Stimulated activated CD4-positive, alpha-beta T cell treated with anti-CD3 and anti-CD28 coated beads, TNF-alpha, amount 100 ng/mL, for 4 hours (primary cell): ENCODE measurements at places on chromosomes 3 and 15.

DNA sequence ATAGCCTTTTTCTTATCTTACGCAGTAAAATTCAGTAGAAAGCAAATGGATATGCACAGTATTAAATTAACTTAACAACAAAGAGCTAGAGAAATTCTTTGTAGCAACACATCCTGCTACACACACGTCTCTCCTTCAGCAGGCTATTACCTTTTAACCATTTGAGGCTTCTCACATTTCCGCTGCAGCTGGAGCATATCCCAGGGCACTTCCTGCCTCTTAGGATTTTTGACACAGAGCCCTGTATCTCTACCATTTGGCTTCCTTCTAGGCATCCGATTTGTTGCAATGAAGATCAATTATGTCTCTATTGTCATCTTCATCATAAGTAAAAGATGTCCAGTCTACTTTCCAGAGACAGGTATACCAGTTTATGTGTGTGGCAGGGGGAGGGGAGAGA, 292.4 kb upstream of the CBLB start:
- DNase-seq = no peak

GRCh38 chr3:60998858-60999257, 252.4 kb downstream of the FHIT start:
- no peak for DNase-seq

DNA sequence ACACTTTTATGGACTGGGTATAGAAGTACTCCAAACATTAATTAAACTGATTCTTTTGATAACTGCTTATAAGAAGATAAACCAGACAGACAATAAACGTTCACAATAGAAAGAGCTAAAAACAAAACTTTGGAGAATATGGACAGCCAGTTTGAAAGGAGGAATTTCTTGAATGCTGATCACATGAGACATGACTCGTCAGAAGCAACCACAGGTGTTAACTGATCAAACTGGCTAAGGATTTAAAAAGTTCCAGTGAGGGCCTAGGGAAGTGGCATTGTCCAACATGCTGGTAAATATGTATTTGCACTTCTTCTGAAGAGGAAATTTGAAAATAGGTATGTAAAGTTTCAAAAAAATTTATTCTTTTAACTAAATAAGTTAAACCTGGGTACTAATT, 29.4 kb upstream of the AP3B2 start:
- no peak for DNase-seq

GRCh38 chr3:17057321-17057720, 172.6 kb downstream of the PLCL2 start:
- no peak for DNase-seq

GRCh38 chr3:11167590-11167989, 13.3 kb downstream of the HRH1 start:
- DNase-seq = no peak

- DNase-seq = no peak
Observed at GRCh38 chr3:130826516-130827182, 67.2 kb upstream of the ATP2C1 start.

GRCh38 chr3:10697918-10698317, 118.1 kb upstream of the SLC6A11 start:
- DNase-seq = no peak

- no peak for DNase-seq
Observed at GRCh38 chr15:27990521-27991515, 108.3 kb downstream of the OCA2 start.

DNA sequence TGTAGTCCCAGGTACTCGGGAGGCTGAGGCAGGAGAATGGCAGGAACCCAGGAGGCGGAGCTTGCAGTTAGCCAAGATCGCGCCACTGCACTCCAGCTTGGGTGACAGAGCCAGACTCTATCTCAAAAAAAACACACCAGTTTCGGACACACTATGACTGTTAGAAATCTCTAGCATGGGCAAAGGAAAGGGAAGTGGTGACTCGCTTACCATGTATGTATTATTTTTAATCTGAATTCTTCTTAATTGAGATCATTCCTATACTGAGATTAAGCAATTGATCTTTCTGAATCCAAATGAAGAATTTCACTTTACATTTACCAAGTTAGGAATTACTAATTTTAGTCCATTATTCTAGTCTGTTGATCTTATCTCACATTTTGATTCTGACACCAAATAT, 459.2 kb upstream of the ALCAM start:
- no peak for DNase-seq

DNA sequence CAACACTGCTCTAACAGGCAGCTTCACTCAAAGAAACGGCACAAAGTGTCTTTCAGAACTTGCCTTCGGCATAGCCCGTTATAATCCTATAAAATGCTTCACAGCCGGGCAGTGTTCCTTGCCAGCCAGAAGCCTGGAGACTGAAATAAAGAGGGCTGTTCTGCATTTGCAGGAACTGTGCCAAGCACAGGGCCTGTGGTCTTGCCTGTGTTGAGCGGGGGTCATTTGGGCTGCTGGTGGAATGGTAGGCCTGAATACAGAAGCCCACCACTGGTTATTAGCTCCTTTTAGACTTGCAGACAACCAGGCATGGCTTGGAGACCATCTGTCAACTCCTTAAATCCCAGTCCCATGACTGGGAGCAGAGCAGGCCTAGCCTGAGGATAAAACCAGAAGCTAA, 4.7 kb upstream of the ARHGEF3 start:
- no peak for DNase-seq

DNA sequence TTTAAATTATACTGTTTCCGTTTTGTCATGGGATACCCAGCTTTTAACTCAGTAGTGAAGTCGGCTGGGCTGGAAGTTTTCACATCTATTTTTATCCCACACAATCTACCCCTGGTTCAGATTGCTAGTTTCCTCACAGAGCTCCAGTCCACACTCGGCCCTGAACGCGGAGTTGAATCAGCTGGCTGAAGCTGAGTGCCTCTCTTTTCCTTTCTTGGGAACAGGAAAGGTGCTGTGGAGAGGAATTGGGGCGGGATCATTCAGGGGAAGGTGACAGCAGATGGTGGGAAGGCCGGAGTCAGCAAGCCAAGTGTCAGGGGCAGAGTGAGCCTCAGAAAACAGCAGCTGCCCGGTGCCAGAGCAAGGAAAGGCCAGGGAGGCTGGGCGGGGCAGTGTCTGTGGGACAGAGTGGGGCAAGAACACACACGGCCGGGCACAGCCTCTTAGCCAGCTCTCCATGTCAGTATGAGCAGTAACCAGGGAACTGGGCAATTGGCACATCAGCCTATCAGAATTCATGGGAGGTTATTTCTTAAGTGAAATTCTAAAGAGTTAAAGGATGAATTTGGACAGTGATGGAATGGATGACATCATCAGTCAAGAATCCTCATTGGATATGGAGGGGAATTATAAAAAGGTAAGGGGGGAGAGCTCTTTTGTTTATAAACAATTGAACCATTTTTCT, 135.7 kb upstream of the IL12A start:
- no peak for DNase-seq

- no peak for DNase-seq
Observed at GRCh38 chr15:65383991-65384390, 6.2 kb upstream of the IGDCC3 start.

GRCh38 chr3:158672215-158673176, at the start of gene LXN:
LXN (minus strand) TSS chr3:158672648; CDS start chr3:158672478, 170 bp downstream.
- DNase-seq = peak; percentile 53

GRCh38 chr15:74808078-74808839, 4.4 kb upstream of the LMAN1L start:
- DNase-seq = no peak

DNA sequence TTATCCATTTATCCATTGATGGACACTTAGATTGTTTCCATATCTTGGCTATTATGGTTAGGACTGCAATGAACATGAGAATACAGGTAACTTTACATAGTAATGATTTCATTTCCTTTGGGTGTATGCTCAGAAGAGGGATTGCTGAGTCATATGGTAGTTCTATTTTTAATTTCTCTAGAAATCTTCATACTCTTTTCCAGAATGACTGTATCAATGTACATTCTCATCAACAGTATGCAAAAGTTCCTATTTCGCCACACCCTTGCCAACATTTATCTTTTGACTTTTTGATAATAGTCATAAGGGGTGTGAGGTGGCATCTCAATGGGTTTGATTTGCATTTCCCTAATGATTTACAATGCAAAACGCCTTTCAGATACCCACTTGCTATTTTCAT, 6.2 kb upstream of the NIPA1 start:
- DNase-seq = no peak

DNA sequence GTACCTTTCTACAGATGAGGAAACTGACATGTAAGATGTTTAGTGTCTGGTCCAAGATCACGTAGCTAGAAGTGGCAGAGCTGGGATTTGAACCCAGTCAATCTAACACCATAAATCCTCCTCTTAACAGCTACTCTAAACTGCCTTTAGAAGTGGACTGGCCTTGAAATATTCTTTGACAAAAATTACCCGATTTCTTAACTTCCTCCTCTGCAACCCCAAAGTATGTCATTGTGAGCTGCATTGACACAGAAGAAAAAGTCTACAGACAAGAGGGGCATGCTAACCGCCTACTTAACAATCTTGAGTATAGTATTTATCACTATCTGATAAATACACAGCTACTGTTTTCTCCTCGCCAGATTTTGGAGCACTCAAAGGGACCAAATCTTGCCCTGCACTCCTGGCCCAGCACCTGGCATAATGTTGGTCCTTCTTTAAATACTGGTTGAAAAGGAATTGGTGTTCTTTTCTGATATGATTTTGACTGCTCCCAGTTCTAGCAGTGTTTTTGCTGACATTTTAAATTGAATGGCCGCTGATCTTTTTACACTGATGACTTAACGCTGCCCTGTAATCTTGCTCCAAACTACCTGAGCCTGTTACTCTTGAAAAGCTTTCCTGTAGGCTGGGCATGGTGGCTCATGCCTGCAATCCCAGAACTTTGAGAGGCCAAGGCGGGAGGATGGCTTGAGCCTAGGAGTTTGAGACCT, 36.9 kb downstream of the ITPR1 start:
- DNase-seq = no peak

DNA sequence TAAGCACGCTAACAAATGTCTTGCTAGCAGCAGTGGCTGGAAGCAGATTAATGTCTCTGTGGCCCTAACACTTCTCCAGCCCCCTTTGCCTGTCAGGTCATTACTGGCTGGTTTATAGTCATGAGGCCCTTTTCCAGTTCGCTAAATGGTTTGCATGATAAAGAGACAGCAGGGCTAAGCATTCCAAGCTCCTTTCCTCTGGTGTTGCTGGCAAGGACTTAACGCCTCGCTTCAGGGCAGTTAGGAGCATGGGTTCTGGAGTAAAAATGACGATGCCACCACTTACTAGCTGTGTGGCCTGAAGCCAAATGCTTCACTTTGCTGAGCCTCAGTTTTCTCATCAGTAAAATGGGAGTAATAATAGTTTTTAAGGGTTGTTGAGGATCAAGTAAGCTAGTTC, 185.9 kb downstream of the MEGF11 start:
- no peak for DNase-seq

GRCh38 chr3:187769771-187770170, 24.5 kb upstream of the BCL6 start:
- no peak for DNase-seq
